Central memory CD8-positive, alpha-beta T cell (primary cell): ENCODE measurements at places on chromosomes 1 and 21.

GRCh38 chr1:187267827-187268226, 439.1 kb downstream of the PLA2G4A start:
- DNase-seq, result no peak

DNA sequence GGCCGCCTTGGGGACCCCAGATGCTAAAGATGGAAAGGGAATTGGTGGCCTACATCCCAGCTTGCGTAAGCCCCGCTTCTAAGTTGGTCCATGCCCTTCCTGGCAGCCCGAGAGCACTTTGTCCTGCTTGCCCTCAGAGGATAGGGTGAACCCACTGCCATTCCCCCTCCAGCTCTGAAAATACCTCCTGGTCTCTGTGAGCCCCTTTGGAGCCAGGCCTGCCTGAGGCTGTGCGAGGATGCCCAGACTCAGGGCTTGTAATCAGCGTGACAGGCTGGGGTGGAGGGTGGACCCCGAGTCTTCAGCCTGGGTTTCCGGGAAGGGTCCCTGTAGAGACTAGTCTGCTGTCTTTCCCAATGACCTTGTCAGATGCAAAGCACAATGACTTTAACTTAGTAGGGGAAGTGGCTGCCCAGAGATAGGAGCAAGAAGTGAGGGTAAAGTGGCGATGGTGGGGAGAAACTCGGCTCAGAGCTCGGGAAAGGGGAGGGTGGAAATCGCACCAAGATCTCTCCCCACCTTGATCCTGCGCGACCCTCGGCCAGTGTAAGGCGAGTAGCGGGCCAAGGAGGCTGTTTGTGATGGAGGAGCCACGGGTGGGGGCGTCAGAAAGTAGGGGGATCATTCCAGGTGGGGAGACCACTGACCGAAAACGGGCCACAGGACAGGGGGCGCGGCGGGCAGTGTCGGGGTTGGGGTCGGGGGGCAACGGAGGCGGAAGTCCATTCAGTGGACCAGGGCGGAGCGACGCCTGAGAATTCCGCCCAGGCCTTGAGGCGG, 2.7 kb upstream of the HES3 start:
- no peak for DNase-seq

- no peak for DNase-seq
Observed at GRCh38 chr1:107545056-107545577, 404.3 kb downstream of the NTNG1 start.

- DNase-seq, result no peak
Observed at GRCh38 chr1:118275472-118276115, 90.6 kb upstream of the SPAG17 start.

GRCh38 chr21:42850866-42851391, 28.4 kb downstream of the WDR4 start:
- DNase-seq, result no peak

GRCh38 chr1:24859063-24860010, 70.7 kb downstream of the RUNX3 start:
- no peak for DNase-seq

DNA sequence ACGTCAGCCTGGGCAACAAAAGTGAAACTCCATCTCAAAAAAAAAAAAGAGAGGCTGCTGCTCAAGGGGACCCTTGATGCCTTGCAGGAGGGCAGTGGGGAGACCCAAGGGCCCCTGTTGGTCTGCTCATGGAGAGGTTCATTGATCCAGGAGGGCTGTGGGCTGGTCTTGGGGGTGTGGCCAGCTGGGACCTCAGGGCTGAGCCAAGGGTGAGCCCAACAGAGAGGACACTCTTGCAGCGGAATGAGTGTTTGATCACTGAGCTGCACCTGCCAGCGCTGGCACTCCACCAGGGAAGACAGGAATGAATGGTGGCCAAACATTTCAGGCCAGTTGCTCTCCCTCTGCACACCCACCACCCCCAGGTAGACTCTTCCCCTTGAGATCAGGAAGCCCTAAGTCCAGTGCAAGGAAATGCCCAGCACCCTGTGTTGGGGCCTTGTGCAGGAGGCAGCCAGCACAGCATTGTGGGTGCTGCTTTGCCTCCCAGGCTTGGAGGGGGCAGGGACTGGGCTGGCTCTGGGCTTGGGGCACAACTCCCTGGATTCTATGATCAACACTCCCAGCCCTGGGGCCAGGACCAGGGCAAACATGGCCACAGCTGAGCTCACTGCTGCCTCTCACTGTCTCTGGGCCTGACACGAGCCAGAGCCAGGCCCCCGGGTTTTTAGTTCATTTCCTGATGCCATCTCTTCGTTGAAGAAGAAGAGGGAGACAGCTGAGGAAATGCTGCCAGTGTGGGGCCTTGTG, 50.7 kb downstream of the IRF2BP2 start:
- no peak for DNase-seq

DNA sequence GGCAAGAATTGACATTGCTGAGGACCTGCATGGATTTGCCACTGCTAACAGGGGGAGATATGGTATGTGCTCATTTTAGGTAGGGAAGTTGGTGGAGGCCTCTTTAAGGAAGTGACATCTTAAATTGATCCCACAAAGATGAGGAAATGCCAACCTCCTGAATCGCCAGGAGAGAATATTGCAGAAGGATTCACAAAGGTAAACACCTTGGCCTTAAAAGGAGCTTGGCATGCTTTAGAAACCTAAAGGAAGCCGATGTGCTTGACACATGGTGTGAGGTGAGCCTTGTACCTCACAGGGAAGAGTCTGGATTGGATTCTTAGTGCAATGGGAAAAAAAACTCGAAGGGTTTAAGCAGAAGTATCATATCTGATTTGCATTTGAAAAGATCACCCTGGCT, 470.5 kb upstream of the DAB1 start:
- DNase-seq, result no peak

- DNase-seq, result no peak
Observed at GRCh38 chr1:180156631-180157091, 2.0 kb downstream of the QSOX1 start.

- no peak for DNase-seq
Observed at GRCh38 chr1:226870026-226870400, 403 bp upstream of the PSEN2 start.

DNA sequence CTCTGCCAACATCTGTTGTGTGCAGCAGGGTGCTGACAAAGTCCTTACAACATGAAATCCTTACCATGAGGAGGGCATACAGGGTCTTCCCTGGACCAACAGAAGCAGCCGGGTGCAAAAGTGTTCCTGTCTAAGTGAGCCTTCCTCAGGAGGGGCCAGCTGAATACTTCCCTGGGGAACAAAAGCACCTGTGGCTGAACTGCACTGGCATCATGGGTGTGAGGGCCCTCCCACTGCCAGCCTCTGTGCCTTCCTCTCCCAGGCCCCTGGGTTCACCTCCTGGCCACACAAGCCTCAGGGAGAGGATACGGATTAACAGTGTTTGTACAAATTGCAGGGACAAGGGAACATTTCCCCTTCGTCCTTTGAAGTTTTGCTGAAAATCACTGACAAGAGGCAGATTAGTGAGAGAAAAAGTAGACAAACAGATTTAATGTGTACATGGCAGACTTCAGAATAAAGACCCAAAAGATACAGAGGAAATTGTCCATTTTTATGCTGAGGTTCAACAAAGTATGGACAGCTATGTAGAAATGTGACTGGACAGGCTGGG, 91.0 kb upstream of the PPM1J start:
- DNase-seq, result no peak

- DNase-seq, result no peak
Observed at GRCh38 chr1:15736892-15737261, 819 bp downstream of the SLC25A34 start.

DNA sequence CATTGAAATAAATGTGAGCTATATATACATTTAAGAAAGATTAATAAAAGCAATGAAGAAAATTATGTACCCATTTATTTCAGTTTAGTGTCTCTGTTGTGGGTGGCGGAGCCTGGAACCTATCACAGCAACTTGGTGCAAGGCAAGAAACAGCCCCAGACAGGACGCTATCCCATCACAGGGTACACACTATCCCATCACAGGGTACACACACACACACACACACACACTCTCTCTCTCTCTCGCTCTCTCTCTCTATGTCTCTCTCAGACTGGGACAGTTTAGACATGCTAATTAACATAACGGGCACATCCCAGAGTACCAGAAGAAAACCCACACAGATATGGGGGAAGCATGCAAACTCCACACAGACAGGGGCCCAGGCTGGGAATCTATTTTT, 6.5 kb upstream of the IL6R start:
- DNase-seq, result no peak

DNA sequence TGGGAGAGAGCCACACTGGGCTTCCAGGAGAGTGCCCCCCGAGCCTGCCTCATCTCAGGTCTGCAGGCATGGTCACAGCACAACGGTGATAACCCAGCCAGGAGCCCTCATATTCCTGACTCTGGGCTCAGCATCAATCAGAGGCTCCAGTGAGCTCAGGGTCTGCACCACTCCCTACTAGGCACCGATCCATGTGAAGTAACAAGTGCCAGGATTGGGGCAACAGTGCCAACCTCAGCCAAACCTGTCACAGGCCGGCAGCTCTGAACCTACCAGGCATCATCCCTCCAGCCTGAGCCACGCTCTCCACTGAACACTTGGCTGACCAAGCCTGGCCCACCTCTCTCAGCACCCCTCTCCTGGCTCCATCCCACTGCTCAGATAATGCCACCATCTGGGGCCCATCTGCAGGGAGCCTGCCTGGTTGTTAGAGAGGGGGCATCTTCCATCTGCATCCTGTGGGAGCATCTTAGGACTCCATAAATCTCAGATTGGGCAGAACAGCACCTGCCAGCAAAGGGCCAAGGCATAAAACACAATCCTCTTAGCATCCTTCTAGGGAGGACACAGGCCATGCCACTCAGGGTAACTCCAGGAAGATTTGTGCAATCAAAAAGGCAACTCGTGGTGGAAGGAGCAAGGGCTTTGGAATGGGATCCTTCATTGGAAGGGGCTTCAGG, 213.7 kb upstream of the CSF3R start:
- no peak for DNase-seq

DNA sequence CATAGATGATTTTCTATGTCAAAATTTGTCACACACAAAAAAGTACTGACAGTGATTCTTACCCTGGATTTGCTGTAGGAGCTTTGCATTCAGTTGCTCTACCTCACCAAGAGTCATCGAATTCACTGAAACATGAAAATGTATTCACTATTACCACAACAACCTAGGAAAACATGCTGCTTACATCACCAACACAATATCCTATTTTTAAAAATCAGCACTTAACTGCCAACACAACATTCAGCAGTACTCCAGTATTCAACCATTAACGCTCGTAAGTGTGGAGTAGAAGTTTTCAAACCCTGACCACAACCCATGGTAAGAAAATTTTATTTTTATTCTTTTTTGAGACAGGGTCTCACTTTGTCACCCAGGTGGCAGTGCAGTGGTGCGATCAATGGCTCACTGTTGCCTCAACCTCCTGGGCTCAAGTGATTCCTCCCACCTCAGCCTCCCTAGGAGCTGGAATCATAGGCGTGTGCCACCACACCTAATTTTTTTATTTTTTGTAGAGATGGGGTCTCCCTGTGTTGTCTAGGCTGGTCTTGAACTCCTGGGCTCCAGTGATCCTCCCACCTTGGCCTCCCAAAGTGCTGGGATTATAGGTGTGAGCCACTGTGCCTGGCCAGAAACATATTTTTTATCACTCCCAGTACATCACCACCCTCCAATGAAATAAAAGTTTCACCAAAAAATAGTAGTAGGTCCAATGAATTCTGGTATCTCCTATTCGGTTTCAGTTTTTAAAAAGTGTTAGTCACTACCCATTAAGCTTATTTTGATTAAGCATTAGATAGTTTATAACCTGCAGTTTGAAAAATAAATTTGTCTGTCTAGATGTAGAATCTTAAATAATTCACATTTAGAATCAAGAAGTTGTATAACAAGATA, 23.8 kb downstream of the C21orf91 start:
- no peak for DNase-seq
